ENCODE measurements at places on chromosomes 3 and 15.
A peak's percentile ranks its signal among the peaks of the same experiment; 100 is the strongest.

GRCh38 chr3:23283625-23284024 lies 80.5 kb downstream of the UBE2E2 start:
- DNase-seq: no peak

- no peak for DNase-seq
Measured at GRCh38 chr3:177119829-177120228, 77.5 kb downstream of the TBL1XR1 start.

- DNase-seq: no peak
Measured at GRCh38 chr3:65230261-65231139, 542.7 kb upstream of the ADAMTS9 start.

DNA sequence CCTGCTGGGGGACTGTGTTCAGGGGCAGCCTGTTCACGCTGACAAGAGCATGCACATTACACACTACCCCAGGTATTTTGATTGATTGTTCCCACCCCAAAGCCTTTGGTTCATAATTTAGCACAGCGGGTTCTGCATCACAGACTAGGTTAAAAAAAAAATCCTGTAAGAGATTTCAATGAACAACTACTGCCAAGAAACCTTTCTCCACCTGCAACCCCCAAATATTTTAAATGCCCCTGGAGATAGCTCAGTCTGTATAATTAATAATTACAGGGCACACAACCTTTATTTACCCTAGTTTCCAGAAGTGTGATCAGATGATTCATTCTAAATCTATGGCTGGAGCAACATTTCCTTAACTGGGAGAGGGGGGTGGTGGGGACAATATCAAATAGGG lies 87.6 kb downstream of the NR2F2 start:
- no peak for DNase-seq

DNA sequence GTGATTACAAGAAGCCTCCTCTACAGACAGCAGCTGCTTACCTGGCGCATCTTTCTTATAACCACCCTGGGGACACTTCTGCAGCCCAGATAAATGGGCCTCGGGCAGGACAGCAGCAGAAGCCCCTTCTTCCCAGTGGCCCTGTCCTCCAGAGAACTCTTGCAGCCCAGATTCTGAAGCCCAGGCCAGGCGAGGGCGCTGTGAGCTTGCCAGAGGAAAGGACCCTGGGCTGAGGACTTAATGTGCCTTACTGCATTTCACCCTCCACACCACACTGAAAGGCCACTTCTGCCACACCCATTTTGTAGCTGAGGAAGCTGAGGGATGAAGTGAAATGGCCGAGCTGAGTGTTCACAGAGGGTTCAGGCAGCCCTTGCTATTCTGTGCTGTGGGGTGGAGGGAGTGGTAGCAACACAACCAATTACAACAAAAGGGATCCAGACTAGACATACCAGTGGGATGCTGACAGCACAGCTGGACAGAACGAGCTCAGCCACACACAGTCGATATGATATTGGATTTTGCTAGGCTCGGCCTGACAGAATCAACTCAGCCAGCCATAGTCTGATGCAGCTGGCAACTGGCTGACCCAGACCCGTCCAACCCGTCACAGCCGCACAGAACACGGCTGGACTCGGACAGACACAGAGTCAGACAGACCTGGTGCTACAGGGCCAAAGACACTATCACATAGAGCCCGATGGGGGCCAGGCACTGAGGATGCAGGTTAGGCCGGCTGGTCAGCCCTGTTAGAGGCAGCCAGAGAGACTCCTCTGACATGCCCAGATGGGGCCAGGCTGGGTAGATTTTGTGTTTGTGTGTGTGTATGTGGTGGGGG lies 7.3 kb downstream of the ACOX2 start:
- no peak for DNase-seq

GRCh38 chr15:70856884-70857561 lies 3.1 kb upstream of the LARP6 start:
- peak; percentile 92 for DNase-seq

DNA sequence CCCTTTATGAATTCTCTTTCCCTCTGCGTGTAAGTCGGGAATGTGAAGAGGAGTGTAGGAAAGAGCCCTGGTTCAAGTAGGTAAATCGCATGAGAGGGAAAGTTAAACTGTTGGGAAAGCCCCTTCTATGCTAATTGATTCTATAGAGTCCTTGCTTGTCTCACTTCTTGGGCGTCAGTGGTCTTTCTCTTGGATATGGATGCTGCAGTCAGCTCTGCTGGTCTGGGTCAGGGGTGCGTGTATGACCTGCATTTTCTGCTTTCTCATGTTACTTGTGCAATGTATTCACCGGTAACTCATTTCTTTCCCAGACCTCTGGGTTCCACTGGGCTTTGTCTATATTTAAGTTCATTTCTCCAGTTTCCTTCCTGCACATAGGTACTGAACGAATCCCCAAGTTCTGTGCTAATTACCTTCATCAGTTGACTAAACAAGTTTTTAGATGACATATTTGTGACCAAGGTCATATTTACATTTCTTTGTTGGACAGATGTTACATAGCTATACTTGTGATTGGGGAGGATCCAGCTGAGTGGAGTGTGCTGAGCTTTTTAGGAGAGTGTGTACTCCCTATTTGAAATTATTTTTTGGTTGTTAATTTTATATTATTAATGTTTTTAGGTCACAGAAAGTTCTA lies 1.4 kb downstream of the SETD5 start:
- peak; percentile 50 for DNase-seq

- no peak for DNase-seq
Measured at GRCh38 chr3:51362476-51362875, 22.6 kb upstream of the MANF start.

DNA sequence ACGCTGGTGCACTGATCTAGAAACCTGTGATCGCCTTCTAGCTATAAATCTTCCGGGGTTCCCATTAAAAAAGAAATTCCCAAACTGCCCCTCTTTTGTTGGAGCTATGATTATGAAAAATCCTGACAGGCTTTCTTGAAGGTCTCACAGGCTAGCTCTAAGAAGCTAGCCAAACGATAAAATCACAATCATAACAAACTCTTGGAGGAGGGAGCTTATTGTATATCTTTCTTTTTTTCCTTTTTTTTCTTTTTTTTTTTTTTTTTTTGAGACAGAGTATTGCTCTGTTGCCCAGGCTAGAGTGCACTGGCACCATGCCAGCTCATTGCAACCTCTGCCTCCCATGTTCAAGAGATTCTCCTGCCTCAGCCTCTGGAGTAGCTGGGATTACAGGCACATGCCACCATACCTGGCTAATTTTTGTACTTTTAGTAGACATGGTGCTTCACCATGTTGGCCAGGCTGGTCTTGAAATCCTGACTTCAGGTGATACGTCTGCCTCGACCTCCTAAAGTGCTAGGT lies 72.0 kb downstream of the MYO1E start:
- DNase-seq: peak; percentile 4

GRCh38 chr3:37700466-37701248 lies 161.0 kb upstream of the CTDSPL start:
- DNase-seq: no peak

DNA sequence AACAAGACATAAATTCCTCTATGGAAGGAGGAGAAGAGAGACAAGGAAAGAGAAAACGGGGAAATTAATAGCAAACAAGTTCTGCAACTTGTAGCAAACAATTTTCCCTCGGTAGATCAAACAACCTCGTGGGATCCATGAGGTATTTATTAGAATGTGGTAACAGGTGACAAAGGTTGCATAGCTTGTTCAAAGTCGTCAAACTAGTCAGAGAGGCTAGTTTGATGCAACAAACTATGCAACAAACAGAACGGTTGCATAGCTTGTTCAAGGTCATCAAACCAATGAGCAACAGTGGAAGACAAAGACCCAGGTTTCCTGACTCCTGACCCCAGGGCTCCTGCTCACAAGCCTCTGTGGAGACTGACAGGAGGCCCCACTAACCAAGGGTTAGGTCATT lies 20.7 kb downstream of the MB21D2 start:
- no peak for DNase-seq

DNA sequence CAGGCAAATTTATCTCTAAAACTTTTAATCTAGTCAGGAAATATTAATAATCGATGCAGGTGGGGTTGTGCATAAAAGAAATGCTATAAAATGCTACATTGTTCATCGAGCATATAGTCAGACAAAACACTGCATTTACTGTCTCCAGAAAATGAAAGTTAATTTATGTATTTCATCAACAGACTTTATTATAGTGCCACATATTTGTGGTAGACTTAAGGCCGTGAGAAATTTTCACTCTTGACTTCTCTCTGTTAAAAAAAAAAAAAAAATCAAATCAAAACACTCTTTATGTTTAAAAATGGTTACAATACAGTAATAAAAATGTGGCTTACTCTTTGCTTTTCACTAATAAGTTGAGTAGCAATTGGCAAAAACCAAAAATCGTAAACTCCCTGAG lies 67.4 kb downstream of the RBMS3 start:
- no peak for DNase-seq

DNA sequence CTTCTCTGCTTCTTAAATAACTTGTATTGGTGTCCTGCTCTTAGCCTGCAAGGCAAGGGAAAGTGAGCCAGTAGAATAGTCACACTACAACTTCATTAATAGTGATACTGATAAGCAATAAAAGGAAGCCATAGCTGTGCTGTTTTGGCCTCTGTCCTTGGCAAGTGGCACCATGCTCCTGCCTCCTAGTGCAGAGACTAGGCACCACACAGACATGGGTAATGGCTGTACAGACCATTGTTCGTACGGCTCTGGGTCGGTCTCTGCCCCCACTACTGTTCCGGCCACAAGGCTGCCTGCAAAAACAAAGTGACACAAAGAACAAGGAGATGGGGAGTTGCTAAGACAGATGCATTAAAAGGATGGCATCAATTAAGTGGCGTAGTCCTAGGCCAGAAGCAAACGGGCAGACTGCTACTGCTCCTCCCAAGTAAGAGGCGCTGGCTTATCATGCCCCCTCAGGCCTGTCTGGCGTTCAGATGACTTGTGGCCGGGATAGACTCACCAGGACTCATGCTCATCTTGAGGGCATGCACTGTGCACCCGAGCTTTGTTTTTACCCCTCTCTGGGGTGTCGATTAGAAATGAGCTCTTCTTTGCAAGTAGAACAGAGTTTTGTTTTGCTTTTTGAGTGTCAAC lies 75.6 kb downstream of the TRAK1 start:
- no peak for DNase-seq

DNA sequence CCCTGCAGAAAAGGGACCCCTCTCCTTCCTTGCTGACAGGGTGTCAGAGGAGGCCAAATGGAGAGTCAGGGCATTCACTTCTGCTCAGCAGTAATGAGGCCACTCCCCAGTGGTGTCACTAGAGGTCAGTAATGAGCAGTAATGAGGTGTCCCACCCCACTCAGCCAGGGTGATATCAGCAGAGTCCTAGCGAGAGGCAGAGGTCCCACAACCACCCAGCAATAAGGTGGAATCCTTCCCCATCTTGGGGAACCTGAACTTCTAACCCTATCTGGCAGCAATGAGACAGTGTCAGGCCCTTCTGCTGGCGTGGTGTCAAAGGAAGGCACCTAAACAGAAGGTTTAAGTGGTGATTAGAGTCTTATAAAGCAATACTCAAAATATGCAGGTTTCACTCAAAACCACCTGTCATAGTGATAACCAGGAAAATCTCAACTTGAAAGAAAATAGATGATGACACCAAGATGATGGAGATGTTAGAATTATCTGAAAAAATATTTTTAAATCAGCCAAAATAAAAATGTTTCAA lies 12.9 kb downstream of the OCA2 start:
- DNase-seq: peak; percentile 59

DNA sequence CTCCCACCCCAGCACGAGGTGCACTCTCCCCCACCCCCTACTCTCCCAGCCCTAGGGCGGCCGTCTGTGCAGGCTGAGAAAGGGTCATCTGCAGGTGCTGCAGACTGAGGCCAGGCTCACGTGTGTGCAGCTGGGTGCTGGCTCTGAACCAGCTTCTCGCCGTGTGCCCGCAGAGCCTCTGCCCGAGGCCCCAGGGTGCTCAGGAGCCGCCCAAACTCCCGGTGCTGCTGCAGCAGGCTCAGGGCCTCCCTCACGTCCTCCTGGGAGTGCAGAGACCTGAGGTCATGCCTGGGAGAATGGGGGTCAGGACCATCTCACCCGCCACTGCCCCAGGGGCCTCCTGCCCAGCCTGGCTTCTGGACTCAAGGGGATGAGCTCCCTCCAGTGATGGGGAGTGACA lies 17.2 kb downstream of the SPTBN5 start:
- no peak for DNase-seq

DNA sequence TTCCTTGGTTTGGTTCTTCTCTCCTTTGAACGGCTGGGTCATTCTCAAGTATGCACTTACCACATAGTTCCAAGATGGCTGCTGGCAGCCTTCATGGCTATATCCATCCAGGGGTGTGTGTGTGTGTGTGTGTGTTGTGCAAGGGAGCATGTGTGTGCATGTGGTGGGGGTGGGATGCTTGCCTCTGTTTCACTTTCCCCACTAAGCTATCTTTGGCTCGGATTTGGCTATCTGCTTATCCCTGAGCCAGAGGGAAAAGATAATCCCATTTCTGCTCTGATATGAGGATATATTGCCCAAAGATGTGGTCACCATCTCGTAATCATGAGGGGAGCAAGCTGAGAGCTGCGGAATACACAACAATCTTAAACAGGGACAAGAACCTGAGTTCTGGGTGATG lies 26.2 kb downstream of the ANAPC13 start:
- no peak for DNase-seq

- DNase-seq: no peak
Measured at GRCh38 chr3:57077630-57078343, 17.3 kb downstream of the SPATA12 start.

- DNase-seq: peak; percentile 41
Measured at GRCh38 chr15:78415284-78415683, 22.7 kb upstream of the IREB2 start.

DNA sequence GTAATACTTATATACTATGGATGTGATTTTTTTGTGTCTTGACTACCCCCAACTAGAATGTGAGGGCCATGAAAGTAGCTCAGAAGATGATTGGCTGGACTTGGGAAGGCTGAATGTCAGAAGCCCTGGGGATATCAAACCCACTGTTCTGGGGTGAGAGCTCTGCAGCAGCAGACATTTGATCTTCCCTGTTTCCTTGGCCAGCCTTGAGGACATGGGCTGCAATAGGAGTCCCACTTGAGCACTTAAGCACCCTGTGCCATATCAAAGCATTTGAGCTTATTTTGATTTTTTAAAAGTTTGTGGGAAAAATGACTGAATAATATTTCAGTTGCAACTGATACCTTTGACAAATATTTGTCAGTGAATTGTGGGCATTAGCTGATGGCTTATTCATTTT lies 21.7 kb downstream of the GTF2E1 start:
- no peak for DNase-seq

DNA sequence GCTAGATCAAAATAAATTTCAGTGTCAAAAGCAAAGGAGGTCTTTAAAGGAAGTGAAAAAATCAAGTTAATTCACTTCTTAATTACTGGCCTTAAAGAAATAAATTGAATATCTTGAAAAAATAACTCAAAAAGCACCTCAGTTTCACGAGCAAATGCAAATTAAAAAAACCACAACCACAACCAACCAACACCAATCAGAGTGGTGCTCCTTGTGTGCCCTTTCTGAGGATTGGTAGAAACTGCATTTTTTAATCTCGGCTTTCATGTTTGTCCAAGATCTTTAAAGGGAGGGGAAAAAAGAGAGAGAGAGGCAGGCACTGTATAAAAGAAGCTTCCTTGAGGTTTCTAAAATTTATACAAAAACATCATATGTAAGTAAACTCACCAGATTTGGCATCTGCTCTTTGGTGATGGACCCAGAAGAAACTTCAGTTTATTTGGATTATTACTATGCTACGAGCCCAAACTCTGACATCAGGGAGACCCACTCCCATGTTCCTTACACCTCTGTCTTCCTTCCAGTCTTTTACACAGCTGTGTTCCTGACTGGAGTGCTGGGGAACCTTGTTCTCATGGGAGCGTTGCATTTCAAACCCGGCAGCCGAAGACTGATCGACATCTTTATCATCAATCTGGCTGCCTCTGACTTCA lies at the start of gene GPR15:
Gene GPR15, plus strand, starts transcription at position 357 of the 653 bp plus-strand sequence. Its CDS starts 56 bp downstream, at position 413.
- DNase-seq: no peak

All from lung (tissue), 17 donors.